ENCODE measurements at places on chromosomes 2 and 18. TPM values are rescaled to one million over a fixed set of nuclear protein-coding genes. Genes with fewer than 3 reads are reported as not detected.
A peak's percentile ranks its signal among the peaks of the same experiment; 100 is the strongest.

- DNase-seq: no peak
Measured at GRCh38 chr2:96087130-96087529, 29.2 kb downstream of the ADRA2B start.

GRCh38 chr18:77090546-77091174 lies 41.9 kb downstream of the MBP start:
- DNase-seq: no peak

DNA sequence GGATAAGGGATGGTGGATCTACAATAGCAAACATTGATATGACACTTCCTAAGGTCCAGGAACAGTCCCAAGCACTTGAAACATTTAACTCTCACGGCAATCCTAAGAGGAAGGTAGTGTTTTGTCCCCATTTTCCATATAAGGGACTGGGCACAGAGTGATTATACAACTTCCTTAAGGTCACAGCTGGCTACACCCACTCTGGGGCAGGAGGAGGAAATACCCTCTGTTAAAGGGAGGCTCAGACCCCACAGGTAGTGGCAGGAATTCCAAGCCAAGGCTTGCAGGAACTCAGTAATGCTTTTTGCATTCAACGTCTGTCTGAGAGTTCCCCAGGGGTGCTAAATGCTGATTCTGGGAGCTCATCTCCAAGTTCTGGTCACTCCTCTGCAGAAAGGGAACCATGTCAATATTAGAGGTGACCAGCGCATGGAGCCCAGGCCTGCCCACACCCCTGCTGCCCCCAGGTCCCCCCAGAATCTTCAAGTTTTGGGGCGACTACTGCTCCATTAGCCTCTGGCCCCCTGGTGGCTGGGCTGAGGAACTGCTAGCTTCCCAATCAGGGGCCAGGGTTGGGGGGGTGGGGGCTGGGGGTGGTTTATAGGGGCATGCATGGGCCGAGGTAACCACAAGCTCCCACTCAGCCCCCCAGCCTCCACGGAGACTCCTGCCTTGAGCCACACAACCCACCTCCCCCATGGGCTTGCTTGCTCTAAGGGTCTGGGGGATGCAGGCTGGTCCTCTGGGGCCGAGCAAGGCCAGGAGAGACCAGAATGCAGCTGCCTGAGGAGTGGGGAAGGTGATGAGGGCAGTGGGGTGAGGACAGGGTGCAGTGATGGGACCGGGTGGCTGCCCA lies 11.1 kb downstream of the OBSL1 start:
- DNase-seq: no peak

GRCh38 chr18:68509902-68510301 lies 205.0 kb downstream of the TMX3 start:
- peak; percentile 24 for DNase-seq

GRCh38 chr2:205680903-205681302 lies 1.4 kb upstream of the NRP2 start:
- no peak for DNase-seq

GRCh38 chr2:140804700-140805260 lies 1326.0 kb downstream of the LRP1B start:
- DNase-seq: peak; percentile 1

Gene DIPK1C
- 7.9 TPM for total RNA-seq
